ENCODE measurements at places on chromosomes 1 and 21.

DNA sequence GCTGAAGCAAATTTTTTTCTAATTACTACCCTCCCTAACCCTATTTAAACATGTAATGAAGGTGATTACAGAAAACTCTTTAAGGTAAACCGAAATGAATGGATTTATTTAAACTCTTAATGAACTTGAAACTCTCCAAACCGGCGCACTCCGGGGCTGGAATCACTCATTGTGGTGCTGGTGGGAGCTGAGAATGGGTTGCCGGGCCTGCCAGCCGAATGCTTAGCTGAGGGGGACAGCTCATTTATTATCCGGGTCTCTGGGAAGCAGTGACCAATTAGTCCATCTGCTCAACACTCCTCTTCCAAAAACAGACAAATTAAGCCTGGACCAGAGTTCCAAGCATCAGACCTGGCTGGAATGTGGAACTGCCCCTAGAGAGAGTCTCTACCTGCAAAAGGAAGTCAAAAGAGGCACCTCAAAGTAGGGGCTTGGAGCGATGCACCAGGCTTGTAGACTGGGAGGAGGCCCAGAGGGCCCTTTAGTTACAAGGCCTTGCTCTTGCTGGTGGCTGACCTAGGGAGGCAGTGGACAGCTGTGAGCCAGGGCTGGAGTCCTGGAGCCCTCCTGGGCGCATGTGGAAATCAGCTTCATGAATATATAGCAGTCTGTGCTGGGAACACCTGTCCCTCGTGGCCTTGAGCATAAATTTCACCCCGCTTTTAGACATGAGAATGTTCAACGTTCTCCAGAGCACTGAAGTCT is 320.7 kb downstream of the AJAP1 start:
- no peaks in the 10 kb centered on the region for H3K27me3 ChIP-seq
- H3K4me1 ChIP-seq = no peaks in the 10 kb centered on the region
- no peak overlapping the region for H3K4me3 ChIP-seq
- no peak for DNase-seq

GRCh38 chr1:95660736-95661135 is 426.7 kb downstream of the RWDD3 start:
- no peaks in the 10 kb centered on the region for H3K4me1 ChIP-seq
- no peak overlapping the region for H3K4me3 ChIP-seq
- H3K27ac ChIP-seq = no peak overlapping the region
- DNase-seq = no peak
- H3K36me3 ChIP-seq = no peaks in the 10 kb centered on the region
- H3K27me3 ChIP-seq = no peaks in the 10 kb centered on the region

- no peak overlapping the region for H3K27ac ChIP-seq
- no peaks in the 10 kb centered on the region for H3K36me3 ChIP-seq
- no peak overlapping the region for H3K4me3 ChIP-seq
- no peak for DNase-seq
- no peaks in the 10 kb centered on the region for H3K27me3 ChIP-seq
Measured at GRCh38 chr1:87958716-87959115, 630.0 kb downstream of the LMO4 start.

GRCh38 chr21:32371913-32372314 is 20.9 kb downstream of the URB1 start:
- H3K4me1 ChIP-seq = no peaks in the 10 kb centered on the region
- no peak overlapping the region for H3K27ac ChIP-seq
- H3K4me3 ChIP-seq = no peak overlapping the region
- peaks cover 22% of the 10 kb centered on the region for H3K36me3 ChIP-seq

DNA sequence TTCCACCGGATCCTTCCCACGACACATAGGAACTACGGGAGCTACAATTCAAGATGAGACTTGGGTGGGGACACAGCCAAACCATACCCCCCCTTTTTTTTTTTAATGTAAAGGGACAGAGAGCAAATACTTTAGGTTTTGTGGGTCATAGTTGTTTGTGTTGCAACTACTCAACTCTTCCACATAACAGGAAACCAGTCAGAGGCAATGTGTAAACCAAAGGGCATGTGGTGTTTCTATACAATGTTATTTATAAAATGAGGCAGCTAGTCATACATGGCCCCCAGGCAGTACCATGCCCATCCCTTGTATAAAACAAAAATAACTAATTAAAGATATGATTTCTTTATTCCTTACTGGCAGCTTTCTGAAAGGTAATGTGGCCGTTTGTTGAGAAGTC is 845.4 kb upstream of the ADAMTS5 start:
- DNase-seq = no peak
- H3K27ac ChIP-seq = no peak overlapping the region
- no peaks in the 10 kb centered on the region for H3K4me1 ChIP-seq
- no peaks in the 10 kb centered on the region for H3K36me3 ChIP-seq

DNA sequence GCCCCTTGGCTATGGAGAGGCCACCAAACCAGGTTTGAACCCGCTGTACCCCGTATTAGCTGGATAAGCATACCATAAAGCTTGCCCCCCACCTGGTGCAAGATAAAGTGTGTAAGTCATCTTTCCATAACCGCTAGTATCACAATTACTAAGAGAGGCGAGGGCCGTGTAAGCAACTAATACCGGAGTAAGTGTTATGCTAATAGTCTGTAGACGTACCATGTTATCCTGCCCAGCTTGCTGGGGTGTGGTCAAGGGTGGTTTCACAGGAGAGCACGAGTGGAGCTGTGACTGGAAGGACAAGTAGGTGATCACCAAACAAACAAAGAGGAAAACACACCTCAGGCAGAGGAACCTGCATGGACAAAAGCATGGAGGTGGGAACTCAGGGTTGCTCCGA is 3.6 kb upstream of the TNFRSF1B start:
- peaks cover 2% of the 10 kb centered on the region for H3K27me3 ChIP-seq
- H3K4me3 ChIP-seq = no peak overlapping the region
- DNase-seq = no peak
- peaks cover 7% of the 10 kb centered on the region for H3K4me1 ChIP-seq
- no peaks in the 10 kb centered on the region for H3K36me3 ChIP-seq
- no peak overlapping the region for H3K27ac ChIP-seq

GRCh38 chr1:3241236-3241550 is 172.2 kb downstream of the PRDM16 start:
- no peaks in the 10 kb centered on the region for H3K36me3 ChIP-seq
- no peak overlapping the region for H3K4me3 ChIP-seq
- H3K4me1 ChIP-seq = no peaks in the 10 kb centered on the region
- no peaks in the 10 kb centered on the region for H3K27me3 ChIP-seq
- no peak for DNase-seq

DNA sequence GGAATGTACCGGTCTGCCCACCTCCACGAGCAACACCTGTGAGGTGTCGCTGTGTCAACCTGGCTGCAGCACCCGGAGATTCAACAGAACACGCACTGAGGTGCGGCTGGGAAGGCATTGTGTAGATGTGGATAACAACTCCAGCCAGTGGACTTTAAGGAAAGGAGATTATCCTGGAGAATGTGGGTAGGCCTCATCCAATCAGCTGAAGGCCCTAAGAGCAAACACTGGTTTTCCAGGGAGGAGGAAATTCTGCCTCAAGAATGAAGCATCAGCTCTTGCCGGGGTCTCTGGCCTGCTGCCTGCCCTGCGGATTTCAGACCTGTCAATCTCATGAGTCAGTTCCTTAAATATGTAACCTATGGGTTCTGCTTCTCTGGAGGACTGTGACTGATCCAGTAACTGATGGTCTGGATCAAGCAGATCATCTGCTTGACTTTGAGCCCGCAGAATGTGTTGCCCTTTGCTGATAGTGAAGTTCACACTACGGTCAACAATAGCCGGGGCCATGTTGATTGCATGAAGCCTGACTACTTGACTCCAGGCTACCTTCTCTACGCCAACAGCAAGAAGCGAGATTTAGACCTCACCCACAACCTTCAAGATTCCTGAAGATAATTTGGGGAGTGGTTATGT is 15.9 kb upstream of the PRDM15 start:
- peak; percentile 18 for DNase-seq
- no peaks in the 10 kb centered on the region for H3K4me1 ChIP-seq
- no peaks in the 10 kb centered on the region for H3K36me3 ChIP-seq
- H3K27me3 ChIP-seq = no peaks in the 10 kb centered on the region
- no peak overlapping the region for H3K4me3 ChIP-seq
- no peak overlapping the region for H3K27ac ChIP-seq

DNA sequence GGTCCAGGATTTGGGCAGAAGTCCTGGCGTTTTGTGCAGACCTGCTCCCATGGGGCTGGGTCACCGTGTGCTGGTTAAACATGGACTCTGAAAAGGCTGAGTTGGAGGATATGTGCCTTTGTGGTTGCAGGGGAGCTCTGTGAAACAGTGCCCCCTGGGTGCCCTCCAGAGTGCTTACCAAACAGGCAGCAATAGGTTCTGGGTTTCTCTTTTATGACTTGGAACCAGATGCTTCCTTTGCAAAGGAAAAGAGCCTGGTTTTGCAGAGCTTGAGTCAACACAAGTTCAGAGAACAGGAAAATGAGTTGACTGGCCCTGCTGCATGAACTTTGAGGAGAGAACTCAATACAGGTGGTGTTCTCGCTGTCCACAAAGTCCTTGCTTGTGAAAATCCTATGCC is 288.9 kb downstream of the TM2D1 start:
- no peaks in the 10 kb centered on the region for H3K36me3 ChIP-seq
- DNase-seq = peak; percentile 45
- H3K27me3 ChIP-seq = no peaks in the 10 kb centered on the region
- H3K4me1 ChIP-seq = peaks cover 4% of the 10 kb centered on the region

- no peak overlapping the region for H3K4me3 ChIP-seq
- no peak for DNase-seq
- H3K36me3 ChIP-seq = no peaks in the 10 kb centered on the region
- H3K27ac ChIP-seq = no peak overlapping the region
Measured at GRCh38 chr1:3001471-3002348, 19.6 kb upstream of the ACTRT2 start.

DNA sequence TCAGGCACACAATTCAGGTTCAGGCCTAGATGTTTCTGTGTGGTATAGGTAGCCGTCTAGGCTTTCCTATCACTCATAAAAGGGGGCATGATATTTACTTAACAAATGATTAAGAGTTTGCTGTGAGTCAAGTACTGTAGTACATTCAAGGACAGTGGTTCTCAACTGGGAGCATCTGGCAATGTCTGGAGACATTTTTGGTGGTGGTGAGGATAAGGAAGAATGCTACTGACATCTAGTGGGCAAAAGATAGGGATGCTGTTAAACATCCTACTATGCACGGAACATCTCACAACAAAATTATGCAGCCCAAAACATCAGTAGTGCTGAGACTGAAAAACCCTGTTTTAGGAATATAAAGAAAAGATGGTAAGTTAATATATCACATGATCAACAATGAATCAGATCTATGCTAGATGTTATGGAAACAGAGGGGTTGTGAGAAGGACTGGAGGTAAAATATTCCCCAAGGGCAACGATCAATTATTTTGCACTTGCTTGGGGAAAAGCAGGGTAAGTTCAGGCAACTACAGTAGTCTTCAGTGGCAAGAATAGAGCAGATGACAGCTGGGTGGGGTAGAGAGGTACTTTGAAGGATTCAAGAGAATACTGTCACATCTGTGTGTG is 4.9 kb downstream of the DNTTIP2 start:
- peak; percentile 74 for DNase-seq
- H3K4me1 ChIP-seq = peaks cover 3% of the 10 kb centered on the region
- H3K27me3 ChIP-seq = no peaks in the 10 kb centered on the region
- no peak overlapping the region for H3K27ac ChIP-seq
- peaks cover 20% of the 10 kb centered on the region for H3K36me3 ChIP-seq
- H3K4me3 ChIP-seq = no peak overlapping the region

- no peaks in the 10 kb centered on the region for H3K36me3 ChIP-seq
- no peak overlapping the region for H3K27ac ChIP-seq
- H3K4me3 ChIP-seq = no peak overlapping the region
- peak; percentile 51 for DNase-seq
- H3K27me3 ChIP-seq = no peaks in the 10 kb centered on the region
Measured at GRCh38 chr1:185811073-185811709, 77.0 kb downstream of the HMCN1 start.

DNA sequence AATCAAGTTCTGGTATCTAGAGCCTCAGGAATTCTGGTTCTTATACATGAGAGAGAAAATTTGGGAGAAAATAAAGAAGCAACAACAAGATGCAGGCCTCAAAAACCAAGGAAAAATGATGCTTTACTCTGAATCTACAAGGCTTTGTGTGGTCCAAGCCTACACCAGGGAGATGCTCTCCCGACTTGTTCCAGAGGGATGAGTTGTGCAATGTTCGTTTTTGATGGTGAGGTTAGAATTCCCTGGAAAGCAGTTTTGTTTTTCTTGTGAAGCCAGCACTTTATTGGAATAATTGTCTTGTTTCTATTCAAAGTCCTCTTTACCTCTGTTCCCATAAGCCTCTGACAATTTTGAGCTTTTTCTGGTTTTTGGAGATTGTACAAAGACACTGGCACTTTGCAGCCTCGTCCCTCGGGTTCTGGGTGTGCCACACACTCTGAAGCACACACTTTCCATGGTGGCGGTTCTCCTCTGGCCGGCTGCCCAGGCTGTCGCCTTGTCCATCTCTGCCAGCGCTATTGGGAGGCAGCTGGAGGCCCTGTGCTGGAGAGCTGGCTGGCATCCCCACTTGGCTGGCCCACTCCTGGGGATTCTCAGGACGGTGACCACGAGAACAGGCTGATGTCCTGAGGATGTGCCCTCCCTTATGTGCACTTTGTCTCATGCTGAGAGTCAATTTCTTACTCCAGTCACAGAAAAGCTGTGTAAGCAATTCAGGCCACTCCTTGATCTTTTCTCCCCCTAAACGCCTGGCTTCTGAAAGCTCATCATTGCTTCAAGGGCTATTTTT is 70.2 kb downstream of the EDEM3 start:
- no peaks in the 10 kb centered on the region for H3K4me1 ChIP-seq
- H3K27ac ChIP-seq = no peak overlapping the region

DNA sequence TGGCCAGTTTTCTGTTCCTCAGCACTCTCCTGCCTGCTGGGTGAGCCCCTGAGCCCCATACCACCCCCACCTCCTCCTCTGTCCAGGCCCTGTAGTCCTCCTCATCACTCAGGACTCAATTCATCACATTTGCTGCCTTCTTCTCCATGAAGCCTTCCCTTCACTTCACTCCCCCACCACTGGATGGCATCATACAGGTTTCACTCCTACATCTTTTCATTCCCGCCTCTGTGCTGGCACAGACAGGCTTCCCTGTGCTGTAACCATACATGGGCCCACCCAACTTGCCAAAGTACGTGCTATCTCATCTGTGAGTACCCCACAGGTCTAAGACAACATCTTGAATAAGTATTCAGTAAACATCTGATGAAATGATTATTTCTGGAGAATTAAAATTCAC is 56.9 kb downstream of the SLC45A1 start:
- peak; percentile 82 for DNase-seq
- H3K4me3 ChIP-seq = no peak overlapping the region
- peaks cover 10% of the 10 kb centered on the region for H3K4me1 ChIP-seq
- H3K27ac ChIP-seq = no peak overlapping the region
- no peaks in the 10 kb centered on the region for H3K36me3 ChIP-seq
